ENCODE measurements at places on chromosomes 6 and 20.

- DNase-seq = no peak
Observed at GRCh38 chr6:64428186-64428585, 792.6 kb downstream of the PHF3 start.

GRCh38 chr6:121503589-121503991, 68.1 kb downstream of the GJA1 start:
- DNase-seq = no peak

DNA sequence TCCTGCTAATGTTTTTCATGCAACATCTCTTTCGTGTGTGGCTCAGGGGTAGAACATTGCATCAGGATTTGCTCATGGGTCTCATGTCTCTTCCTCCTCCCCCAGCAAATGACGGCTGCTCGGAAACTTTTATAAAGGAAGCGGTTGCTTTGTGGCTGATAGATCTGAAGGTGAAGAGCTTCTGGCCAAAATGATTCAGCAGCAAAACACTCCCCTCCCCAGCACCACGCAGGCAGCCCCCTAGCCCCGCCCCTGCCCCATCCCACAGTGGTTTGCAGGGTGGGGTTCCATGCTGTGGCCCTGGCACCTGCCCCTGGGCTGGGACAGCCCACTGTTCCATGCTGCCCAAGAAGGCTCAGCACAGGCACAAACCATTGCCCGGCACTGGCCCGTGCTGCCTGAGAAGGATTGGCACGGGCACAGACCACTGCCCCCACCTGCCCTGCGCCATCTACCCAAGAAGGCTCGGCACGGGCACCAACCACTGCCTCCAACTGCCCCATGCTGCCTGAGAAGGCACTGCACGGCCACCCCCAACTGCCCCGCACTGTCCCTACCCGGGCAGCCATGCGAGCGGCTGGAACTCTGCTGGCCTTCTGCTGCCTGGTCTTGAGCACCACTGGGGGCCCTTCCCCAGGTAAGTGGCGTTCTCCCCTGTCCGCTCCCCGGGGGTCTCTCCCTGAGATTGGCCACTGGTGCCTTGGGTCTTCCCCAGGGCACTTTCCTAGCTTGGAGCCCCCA, at the start of gene CST7:
TSS of gene CST7 (plus strand) at position 331 of the 741 bp plus-strand sequence. CDS start at position 568, 237 bp downstream.
- peak; percentile 84 for DNase-seq

- no peak for DNase-seq
Observed at GRCh38 chr6:111685058-111685457, 79.4 kb upstream of the TRAF3IP2 start.

DNA sequence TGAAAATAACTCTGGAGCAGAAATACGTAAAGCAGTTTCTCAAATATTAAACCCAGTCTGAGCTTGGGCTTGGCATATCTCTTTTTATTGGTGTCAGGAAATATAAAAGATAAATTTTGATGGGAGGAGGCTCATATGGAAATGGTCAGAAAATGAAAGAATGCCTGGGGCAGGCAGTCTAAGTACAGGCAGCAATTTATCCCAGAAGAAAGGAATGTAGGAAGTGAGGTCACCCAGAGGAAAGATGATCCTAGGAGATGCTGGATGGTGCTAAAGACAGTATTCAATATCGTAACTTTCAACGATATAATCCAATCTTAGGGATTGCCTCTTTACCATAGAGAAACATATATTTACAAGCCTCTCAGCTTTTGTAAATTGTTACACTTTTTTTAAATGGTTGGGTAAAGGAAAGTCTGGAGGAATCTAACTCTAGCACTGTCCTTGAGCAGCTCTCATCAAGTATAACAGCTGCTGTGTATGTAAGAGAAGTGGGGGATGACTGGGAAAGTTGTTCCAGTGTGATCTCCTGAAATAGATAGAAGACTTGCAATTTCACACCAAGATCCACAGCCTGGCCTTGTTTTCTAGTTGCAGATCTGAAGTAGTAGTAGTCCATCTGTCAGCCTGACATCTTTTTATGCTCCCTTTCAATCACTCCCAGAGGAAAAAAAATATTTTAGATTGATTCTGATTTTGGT, 256.9 kb upstream of the SASH1 start:
- no peak for DNase-seq

DNA sequence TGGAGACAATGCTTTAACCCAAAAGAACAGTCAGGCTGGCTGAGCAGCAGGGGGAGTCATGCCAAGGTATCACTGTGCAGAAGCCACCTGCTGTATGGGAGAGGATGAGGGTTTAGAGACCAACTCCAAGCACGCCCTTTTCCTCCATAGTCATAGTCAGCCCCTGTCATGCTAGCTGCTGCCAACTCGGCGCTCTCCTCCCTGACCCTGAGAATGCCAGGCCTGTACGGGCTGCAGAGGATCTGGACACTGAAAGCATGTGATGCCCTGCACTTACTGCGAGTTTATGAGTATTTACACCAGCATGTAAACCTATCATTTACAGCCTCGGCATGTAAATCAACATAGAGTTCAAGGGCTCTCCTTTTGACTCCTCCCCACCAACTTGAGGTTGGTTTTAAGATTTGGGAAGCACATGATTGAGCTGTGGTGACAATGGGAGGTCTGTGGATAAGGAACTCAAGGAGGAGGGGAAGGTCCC, 11.7 kb upstream of the SCUBE3 start:
- DNase-seq = no peak

GRCh38 chr6:32332433-32332832, 39.3 kb downstream of the TSBP1 start:
- no peak for DNase-seq

GRCh38 chr6:138691595-138692057, 81.9 kb upstream of the CCDC28A start:
- DNase-seq = no peak

GRCh38 chr6:78770765-78771164, 96.6 kb upstream of the IRAK1BP1 start:
- no peak for DNase-seq

DNA sequence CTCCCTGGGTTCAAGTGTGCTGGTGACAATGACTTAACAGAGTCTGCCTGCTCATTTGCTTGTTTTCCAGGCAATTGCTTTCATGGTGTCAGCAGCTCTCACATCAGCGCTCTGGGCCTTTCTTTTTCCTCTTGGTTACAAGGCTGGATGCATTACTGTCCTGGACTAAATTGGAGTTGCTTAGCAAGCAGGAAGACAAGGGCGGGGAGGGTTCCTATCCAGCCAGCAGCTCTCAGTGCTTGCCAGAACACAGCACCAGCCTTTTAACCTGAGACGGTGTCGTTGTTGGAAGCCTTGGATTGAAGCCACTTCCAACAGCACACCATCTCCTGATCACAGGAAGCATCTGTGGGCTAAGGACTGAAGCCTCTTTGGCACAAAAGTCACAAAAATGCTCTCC, 606.9 kb downstream of the CDH26 start:
- no peak for DNase-seq

DNA sequence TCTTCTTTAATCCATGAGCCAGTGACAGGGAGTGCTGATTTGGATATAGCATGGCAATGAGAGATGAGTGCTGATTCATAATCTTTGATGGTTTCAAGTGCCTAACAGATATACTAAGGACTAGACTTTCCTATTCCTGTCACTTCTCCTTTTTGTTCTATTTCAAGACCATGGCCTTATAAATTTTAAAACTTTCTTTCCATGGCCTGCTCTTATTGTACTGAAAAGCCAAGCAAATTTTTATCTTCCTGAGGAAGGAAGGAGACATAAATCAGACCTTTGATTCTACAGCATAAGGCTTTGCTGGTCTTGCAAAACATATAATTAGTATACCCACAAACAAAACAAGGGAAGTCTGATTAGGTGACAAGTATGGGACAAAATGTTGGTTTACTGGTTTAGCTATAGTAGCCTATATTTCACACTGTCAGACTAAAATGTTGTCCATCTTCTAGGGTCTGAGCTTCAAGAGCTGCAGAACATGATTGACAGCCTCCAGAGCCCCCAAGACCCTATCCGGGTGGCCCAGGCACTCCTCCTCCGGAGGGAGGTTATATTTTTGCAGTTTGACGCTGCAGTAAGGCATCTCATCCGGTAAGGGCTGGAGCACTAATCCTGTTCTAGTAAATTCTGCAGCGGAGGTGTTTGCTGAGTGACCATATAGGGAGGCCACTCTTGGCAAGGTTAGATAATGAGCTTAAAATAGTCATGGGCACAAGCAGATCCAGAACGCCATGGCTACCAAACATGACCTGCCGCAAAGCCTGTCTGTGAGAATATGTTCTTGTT, 82.3 kb downstream of the CD164 start:
- no peak for DNase-seq

GRCh38 chr20:14343491-14344065, 6.2 kb upstream of the FLRT3 start:
- DNase-seq = no peak
